ENCODE measurements at places on chromosomes 6 and 20.

GRCh38 chr6:24257282-24257681 lies 100.6 kb downstream of the DCDC2 start:
- DNase-seq, result no peak

DNA sequence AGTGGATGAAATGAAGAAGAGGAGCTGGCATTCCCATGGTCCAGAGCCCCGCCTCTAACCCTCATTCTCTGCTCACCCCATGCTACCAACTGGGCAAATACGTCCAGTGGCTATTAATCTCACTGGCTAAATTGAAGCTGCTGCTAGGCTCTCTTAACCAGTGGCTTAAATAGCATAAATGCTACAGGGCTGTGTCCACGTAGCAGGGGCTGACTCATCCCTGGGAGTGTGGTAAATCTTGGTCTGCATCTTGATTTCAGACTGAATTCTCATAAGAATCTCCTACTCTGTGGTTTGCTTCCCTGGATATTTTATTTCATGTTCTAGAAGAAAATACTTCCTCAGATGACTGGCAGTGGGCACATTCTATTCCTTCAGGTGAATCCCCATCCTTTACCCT lies 193.1 kb upstream of the ARG1 start:
- no peak for DNase-seq

- DNase-seq, result no peak
Observed at GRCh38 chr20:21465799-21466198, 48.1 kb downstream of the NKX2-2 start.

DNA sequence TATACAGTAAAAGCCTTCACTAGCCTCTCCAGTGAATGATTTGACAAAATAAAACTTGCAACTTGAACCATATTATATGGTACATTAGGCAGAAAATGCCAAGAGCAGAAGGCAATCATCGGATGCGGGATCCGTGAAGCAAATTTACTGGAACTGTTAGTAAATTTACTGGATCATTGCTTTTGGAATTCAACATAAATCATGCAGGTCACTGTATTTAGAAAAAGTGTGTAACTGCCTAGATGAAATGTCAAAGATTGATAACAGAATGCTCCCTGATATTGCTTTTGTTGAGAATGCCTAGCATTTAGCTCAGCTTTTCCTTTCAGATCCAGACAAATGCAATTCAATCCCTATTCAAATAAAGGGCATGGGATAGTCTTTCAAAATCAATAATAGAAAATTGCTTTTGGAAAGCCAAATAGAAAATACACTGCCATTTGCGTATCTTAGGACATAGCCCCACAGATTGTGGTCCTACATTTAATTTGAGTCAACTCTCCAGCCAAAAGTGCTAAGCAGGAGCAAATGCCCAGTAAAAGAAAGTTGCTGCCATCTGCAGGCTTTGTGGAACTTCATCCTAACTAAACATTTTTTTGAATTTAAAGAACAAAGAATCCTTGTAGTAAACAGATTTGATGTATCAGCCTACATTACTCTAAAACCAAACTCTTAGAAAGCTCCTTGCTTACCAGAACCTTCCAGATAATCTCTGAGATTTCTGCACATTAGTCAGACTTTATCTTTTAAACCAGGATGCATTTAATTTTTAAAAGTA lies 109.5 kb upstream of the HSF2 start:
- DNase-seq, result no peak
